GM13977 (cell line): ENCODE measurements at places on chromosomes 1 and 21.

- no peak for DNase-seq
These were observed 27.2 kb upstream of the TRIM67 start for GRCh38 chr1:231134624-231135023.

- DNase-seq, result no peak
These were observed 307.0 kb downstream of the SETD4 start for GRCh38 chr21:35753308-35753707.

DNA sequence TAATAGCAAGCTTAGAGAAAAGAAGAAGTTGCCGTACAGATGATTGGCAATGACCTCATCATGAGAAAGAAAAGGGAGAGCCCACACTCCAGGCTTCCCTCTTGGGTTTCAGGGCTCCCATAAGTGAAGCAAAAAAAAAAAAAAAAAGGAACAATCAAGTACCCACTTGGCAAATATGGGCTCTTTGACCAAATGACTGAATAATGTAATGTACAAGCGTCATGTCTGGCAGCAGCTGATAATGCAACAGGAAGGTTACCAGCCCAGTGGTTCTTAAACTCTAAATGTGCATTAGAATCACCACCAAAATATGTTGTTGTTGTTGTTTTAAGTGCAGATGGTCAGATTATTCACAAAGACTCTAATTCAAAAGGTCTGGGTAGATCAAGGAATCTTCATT is 13.5 kb downstream of the TNFSF4 start:
- no peak for DNase-seq

GRCh38 chr21:19541602-19542001 is 1138.0 kb upstream of the TMPRSS15 start:
- no peak for DNase-seq

DNA sequence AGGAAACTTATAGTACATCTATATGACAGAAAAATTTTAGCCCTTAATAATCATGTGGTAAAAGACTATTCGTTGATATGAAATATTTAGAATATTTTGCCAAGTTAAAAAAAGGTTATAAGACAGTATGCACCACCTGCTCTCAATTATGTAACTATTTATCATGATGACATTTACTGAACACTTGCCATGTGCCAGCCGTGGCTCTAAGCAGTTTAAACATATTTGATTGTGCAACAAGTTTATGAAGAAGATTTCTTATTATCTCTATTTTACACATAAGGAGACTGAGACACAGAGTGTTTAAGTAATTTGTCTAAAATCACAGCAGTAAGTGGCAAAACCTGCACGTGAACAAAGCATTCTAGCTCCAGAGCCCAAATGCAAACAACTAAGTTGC is 199.3 kb upstream of the JUN start:
- DNase-seq, result no peak

DNA sequence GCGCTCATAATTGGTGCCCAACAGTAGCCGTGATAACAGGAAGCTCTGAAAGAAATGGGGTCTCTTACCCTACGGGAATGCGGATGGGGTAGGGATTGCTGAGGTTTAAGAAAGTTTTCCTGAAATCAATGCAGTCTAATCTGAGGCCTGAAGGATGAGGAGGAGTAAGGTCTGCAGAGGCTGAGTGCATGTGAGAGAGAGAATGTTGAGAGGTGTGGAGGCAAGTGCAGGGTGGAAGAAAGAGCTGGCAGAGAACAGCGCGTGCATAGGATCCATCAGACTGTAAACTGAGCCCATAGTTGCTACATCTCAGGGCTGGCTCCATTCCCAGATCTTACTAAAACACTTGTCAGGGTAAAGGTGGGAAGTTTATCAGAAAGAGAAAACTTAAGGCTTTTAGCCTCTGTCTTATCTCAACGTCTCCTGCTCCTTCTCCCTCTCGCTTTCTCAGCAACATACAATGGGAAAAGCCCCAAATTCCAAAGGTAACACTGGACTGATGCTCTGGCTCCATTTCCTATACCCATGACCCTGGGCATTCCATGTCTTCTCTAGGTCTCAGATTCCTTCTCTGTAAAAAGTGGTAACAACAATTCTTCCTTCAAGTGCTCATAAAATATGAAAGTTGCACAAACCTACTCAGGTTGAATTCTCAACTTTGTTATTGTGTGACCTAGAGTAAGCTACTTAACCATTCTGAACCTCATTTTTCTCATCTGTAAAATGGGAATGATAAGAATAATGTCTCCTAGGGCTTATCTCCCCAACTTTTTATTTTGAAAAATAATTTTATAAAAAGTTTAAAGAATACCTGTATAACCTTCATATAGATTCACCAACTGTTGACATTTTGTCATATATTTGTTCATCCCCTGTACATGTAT is 75.2 kb downstream of the SH3GLB1 start:
- DNase-seq, result no peak

- no peak for DNase-seq
These were observed 21.2 kb upstream of the TSPAN1 start for GRCh38 chr1:46153732-46154131.

- DNase-seq, result no peak
These were observed 273.2 kb downstream of the BACH1 start for GRCh38 chr21:29571949-29572348.

GRCh38 chr1:116006486-116006964 is 30.2 kb downstream of the SLC22A15 start:
- peak; percentile 19 for DNase-seq

GRCh38 chr1:24964811-24965570 is 34.9 kb upstream of the RUNX3 start:
- DNase-seq, result peak; percentile 90

GRCh38 chr1:104932030-104932915 is 1182.6 kb downstream of the AMY1C start:
- DNase-seq, result no peak

DNA sequence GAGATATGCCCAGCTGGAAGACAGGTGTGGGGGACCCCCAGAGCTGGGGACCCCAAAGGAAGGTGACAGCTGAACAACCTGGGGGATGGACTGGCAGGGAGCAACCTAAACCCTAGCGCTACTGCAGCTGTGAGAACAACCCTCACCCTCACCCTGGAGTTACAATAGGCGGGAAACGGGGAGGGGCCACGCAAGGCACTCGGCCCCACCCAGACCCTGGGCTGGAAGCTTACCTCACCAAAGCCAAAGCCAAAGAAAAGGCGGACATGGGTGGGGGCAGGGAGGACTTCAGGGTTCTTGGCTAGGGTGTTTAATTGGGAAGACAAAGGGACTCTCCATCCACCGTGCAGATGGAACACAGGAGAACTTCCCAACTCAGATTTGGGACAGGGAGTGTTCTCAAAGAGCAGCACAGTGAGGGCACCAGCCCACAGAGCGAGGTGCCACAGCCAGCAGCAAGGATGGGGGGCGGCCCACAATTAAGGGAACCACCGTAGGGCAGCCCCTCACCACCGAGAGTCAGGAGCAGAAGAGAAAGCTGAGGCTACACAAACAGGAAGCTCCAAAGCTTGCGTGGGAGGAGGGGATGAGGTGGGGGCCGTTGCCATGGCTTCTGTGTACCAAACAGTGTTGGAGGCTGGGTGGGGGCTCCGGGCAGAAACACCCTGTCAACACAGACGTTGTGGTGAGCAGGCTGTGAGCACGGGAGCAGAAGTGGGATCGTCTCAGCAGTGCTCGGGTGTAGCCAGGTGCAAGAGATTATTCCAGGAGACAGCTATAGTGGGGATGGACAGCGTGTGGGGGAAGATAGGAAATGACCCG is 1.9 kb downstream of the TAGLN2 start:
- DNase-seq, result peak; percentile 85

- no peak for DNase-seq
These were observed 1.9 kb upstream of the MYOC start for GRCh38 chr1:171654201-171654941.

GRCh38 chr21:39107739-39108138 is 75.5 kb downstream of the PSMG1 start:
- DNase-seq, result no peak

GRCh38 chr1:107532318-107532717 is 391.5 kb downstream of the NTNG1 start:
- no peak for DNase-seq

- DNase-seq, result no peak
These were observed 187.2 kb downstream of the NTNG1 start for GRCh38 chr1:107328087-107328486.

- no peak for DNase-seq
These were observed 84.6 kb downstream of the SPATA6 start for GRCh38 chr1:48387409-48387808.

DNA sequence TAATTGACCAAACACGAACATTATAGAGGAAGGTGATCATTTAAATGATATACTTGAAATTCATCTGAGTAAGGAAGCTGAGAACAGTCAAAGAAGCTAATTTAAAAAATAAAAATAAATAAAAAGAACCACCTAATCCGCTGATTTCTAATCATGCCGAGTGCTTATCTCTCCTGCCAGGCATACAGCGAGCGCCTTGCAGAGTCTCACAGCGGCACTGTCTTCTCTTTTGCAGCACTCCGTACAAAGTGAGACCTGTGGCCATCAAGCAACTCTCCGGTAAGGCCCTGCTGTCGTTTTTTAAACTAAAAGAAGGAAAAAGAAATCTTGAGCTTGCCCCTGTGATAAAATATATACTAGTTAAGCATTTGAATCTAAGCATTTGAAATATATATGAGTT is 45.3 kb downstream of the PDE9A start:
- no peak for DNase-seq

GRCh38 chr1:201128476-201128875 is 1.5 kb upstream of the ASCL5 start:
- no peak for DNase-seq

DNA sequence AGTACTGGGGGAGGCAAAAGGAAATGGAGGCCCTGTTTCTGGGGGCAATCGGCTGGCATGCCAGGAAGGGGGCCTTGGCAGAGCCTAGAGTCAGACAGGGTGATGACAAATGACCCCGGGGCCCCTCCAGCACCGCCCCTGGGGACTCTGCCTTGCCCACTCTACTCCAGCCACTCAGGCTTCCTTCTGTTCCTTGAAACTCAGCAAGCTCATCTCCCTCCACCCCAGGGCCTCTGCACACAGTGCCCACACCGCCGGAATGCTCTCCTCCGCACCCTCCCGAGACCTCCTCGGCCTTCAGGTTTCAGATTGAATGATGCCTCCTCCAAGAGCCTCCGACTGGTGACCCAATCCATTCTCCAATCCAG is 122.5 kb upstream of the ZBTB40 start:
- no peak for DNase-seq

DNA sequence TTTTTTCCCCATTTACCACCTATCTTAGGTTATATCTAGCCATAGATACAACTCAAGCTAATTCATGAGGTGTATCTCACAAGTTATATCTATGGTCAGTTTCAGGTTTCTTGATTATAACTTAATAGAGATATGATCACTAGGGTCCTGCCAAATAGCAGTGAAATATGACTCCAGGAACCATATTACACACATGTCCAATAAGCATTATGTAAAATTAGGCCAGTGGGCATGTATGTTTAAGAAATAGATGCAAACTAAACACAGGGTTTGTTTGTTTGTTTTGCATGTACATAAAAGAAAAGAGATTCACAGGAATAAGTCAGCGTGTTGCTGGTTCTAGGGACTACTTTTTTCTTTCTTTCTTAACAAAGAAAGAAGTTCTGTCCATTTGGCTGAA is 112.5 kb upstream of the ST6GALNAC5 start:
- no peak for DNase-seq

GRCh38 chr1:156963621-156964020 is 43.2 kb downstream of the LRRC71 start:
- no peak for DNase-seq

DNA sequence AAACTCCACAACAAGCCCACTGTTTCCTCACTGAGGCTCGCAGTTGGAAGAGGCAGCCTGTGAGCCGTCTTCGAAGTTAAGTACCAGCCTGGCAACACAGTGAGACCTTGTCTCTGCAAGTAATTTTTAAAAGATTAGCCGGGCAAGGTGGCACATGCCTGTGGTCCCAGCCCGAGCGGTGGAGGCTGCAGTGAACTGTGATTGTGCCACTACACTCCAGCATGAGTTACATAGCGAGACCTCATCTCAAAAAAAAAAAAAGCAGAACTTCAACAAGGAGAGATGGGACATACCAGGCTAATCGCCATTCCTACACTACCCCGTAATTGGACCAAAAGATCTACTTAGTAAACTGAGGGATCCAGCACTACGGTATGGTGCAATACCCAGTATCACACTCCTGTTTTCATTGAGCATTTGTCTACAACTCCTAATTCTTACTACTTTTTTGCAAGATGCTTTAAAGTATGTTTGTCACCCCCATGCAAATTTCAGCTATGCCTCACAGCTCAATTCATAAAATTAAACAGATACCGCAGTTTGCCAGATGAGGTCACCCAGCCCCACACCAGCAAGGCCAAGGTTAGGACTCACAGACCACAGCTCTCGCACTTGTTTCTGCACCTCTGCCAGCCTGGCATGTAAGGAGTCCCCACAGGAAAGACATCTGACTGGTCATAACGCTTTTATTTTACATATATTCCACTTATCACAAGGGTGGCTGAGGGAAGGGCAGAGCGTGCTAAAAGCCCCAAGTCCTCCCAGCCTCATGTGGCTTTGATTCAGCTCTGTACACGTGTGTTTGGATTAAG is 21.0 kb downstream of the SDE2 start:
- peak; percentile 58 for DNase-seq

DNA sequence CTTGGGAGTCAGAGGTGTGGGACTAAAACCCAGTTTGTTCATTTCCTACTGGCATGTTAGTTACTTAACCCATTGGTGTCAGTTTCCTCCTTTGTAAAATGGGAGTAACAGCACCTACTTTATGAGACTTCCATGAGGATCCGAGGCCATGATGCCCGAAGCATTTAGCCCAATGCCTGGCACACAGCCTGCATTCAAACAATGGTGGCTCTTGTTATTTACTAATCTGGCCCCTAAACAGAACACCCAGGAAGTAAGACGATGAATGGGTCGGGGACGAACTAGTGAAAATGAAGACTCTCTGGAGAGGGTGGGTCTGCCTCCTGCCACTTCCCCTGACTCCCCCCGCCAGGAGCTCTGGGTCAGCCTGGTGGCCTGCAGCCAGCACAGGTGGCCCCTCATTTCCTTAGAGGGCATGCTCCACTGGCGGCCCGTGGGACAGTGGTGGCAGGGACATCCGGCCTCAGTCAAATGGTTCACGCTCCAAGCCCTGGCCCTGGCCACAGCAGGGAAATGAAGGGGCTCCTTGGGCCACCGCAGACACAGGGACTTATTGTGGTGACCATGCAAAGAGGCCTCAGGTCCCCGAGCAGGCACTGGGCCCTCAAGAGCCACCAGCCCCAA is 9.5 kb upstream of the TAS1R2 start:
- DNase-seq, result no peak

- DNase-seq, result no peak
These were observed 109.7 kb upstream of the ZBTB40 start for GRCh38 chr1:22341791-22342605.

GRCh38 chr1:44496541-44497171 is 91.6 kb downstream of the RNF220 start:
- no peak for DNase-seq

DNA sequence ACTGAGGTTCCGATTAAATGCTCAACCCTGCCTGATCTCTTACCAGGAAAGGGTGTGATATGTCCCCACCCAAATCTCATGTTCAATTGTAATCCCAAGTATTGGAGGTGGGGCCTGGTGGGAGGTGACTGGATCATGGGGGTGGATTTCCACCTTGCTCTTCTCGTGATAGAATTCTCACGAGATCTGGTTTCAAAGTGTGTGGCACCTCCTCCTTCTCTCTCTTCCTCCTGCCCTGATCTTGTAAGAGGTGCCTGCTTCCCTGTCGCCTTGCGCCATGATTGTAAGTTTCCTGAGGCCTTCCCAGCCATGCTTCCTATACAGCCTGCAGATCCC is 34.9 kb downstream of the RSPH1 start:
- no peak for DNase-seq

- no peak for DNase-seq
These were observed 1.2 kb downstream of the CHRM3 start for GRCh38 chr1:239387304-239388158.

- peak; percentile 70 for DNase-seq
These were observed 66.3 kb upstream of the PPP2R5A start for GRCh38 chr1:212218911-212219310.
